ENCODE measurements at places on chromosomes 1 and 21.

GRCh38 chr1:170776777-170777176 lies 112.8 kb downstream of the PRRX1 start:
- no peak for DNase-seq

- DNase-seq: no peak
Measured at GRCh38 chr1:184724843-184725242, 29.8 kb downstream of the EDEM3 start.

- no peak for DNase-seq
Measured at GRCh38 chr1:68449901-68450300, at the start of gene RPE65. Gene RPE65, minus strand, starts transcription at chr1:68449954. Its CDS starts 49 bp downstream, at chr1:68449905.

- DNase-seq: no peak
Measured at GRCh38 chr1:154520333-154520732, 18.1 kb upstream of the SHE start.

DNA sequence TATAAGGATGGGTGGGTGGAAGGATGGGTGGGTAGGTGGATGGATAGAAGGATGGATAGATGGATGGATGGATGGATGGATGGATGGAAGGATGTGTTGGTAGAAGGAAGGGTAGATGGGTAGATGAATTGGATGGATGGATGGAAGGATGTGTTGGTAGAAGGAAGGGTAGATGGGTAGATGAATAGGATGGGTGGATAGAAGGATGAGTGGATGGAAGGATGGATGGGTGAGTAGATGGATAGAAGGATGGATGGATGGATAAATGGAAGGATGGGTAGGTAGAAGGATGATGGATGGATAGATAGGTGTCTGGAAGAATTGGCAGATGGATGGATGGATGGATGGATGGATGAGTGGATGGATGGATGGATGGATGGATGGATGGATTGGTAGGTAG lies 6.0 kb downstream of the MASP2 start:
- DNase-seq: no peak

GRCh38 chr1:25917996-25918395 lies 11.8 kb upstream of the STMN1 start:
- no peak for DNase-seq

GRCh38 chr1:231233735-231234417 lies 7.1 kb upstream of the GNPAT start:
- no peak for DNase-seq

- DNase-seq: no peak
Measured at GRCh38 chr1:213284626-213285025, 233.6 kb downstream of the RPS6KC1 start.

DNA sequence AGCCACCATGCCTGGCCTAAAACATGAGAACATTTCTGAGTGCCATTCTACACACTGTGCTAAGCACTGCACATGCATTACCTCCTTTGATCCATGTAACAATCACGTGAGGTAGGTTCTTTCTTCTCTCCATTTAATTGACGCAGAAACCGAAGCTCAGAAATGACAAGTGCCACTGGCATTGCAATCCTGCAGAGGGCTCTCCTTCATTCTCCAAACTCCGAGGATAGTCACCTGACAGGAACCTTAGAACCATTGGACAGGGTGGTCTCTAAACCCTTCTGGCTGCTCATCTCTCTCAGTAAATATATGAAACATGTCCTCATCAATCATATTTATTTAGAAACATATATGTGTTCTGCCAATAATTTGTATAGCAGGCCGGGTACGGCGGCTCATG lies 167.1 kb upstream of the JUN start:
- DNase-seq: no peak

- no peak for DNase-seq
Measured at GRCh38 chr1:171896936-171897703, 55.8 kb downstream of the DNM3 start.

DNA sequence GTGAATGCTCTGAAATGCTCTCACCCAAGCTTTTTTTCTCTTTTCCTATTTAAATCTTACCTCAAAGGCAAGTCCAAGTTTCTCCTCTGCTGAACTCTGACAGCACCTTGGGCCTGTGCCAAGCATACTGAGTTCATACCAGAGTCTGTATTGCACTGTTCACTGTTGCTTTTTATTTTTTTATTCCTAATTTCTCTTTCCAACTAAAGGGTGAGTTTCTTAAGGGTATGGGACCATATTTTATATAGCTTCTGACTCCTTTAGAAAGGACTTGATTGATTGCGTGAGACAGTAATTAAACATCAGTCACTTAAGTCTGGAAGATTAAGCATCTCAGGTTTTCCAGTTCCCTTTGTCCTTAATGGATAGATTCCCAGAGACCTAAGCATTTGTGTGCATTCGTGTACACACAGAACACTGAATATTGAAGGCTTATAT lies 69.9 kb downstream of the CACHD1 start:
- DNase-seq: no peak

- no peak for DNase-seq
Measured at GRCh38 chr1:36625253-36625934, 142.7 kb upstream of the CSF3R start.
